ENCODE measurements at places on chromosomes 1 and 21.

DNA sequence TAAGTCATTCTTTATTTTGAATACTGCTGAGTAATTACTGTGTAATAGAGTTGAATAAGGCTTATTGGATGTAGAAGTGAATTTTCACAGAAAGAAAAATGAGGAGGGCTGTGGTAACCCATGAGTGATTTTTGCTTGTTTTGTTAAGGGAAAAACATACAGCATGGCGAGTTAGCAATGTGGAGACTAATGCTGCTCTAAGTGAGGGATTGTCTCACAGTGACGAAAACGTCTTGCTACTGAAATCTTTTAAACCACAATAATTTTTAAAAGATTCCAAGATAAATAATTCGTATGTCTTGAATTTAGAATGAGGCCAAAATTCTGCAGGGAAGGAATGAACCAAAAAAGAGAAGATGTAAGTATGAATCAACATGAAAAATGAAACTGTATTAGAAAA lies 16.2 kb upstream of the PLA2G4A start:
- DNase-seq = no peak

DNA sequence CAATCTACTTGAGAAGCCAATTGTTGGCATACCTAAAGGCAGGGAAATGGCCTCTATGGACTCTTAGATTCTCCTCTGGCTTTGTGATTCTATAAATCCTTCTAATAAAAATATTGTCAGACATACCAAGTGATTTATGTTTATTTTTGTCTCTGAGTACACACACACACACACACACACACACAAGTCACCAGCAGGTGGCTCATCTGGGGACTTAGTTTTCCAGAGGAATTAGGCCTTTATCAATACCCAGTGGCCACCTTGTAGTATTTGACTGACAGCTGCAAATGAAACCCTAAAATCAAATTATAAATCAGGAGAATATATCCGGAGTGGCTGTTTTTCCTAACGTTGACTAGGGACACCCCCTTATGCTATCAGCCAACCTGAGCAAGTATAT lies 258.5 kb downstream of the BRINP2 start:
- DNase-seq = no peak

DNA sequence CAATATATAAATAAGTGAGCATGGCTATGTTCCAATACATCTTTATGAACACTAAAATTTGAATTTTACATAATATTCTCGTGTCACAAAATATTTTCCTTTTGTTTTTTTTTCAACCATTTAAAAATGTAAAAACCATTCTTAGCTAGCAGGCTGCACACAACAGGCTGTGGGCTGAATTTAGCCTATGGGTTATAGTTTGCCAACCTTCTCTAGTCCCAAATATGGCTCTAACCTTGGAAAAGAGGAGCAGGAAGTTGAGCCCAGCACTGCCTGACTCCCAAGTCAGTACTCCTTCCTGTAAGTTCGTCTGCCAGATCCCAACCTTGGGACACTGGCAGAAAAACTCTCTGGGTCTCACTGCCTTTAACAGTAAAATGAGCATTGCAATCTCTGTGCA lies 13.4 kb downstream of the C1QB start:
- no peak for DNase-seq

DNA sequence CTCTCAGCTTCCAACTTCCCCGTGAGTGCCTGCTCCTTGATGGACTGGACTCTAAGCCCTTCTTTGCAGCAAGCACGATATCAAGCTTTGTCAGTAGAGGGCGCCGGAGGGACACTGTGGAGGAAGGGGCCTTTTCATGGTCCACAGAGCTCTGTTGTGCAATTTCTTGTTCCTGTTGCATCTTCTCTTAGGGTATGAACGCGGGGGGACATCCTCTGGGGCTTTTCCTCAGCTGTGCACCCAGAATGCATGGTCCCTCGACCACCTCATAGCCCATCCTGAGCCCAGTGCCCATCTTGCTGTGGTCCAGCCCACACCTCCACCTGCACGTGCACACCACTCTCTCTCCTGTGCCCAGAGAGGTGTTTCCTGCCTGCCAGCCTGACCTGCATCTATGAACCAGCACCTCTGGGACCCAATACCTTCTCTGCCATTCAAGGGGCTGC lies 556.8 kb downstream of the PTPRU start:
- peak; percentile 14 for DNase-seq

GRCh38 chr1:112247961-112248360 lies 148.1 kb upstream of the CTTNBP2NL start:
- no peak for DNase-seq

- peak; percentile 38 for DNase-seq
These were observed 1.4 kb downstream of the WDR26 start for GRCh38 chr1:224433041-224433691.

- DNase-seq = no peak
These were observed 97.8 kb downstream of the FMN2 start for GRCh38 chr1:240189386-240189989.

GRCh38 chr21:46226920-46227599 lies 1.5 kb downstream of the LSS start:
- no peak for DNase-seq

DNA sequence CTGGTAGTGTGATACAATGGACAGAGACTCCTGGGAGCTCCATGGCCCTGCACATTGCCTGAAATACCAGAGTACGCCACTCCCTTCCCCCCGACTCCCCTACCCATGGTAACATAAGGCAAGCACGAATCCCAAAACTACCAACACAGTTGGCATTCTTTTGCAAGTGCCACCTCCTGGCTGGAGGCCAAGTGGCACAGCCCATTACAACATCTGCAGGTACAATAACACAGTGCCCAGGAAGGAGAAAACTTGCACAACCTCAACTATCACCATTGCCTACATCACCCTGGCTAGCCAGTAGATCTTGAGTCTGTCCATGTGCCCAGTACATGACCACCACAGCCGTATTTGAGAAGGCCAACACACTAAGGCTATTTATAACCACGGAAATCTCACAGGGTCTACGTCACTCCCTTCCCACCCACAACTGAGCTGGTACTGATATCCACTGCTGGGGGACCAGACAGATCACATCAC lies 11.7 kb downstream of the ADAMTS1 start:
- peak; percentile 9 for DNase-seq

DNA sequence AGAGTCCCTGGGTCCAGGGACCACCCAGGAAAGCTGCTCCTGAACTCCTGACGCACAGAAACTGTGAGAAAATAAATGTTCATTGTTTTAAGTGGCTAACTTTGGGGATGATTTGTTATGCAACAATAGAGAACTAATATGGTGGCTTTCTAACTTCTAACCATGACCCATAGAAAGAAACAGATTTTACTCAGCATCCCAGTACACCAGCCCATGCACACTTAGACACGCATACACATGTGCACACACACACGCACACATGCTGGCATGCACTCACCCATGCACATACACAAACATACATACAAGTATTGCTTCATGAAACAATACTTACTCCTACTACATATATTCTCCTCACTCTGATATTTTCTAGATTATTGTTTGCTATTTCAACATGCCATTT lies 57.1 kb downstream of the NID1 start:
- DNase-seq = no peak

GRCh38 chr1:213714645-213715044 lies 273.1 kb upstream of the PROX1 start:
- DNase-seq = no peak

DNA sequence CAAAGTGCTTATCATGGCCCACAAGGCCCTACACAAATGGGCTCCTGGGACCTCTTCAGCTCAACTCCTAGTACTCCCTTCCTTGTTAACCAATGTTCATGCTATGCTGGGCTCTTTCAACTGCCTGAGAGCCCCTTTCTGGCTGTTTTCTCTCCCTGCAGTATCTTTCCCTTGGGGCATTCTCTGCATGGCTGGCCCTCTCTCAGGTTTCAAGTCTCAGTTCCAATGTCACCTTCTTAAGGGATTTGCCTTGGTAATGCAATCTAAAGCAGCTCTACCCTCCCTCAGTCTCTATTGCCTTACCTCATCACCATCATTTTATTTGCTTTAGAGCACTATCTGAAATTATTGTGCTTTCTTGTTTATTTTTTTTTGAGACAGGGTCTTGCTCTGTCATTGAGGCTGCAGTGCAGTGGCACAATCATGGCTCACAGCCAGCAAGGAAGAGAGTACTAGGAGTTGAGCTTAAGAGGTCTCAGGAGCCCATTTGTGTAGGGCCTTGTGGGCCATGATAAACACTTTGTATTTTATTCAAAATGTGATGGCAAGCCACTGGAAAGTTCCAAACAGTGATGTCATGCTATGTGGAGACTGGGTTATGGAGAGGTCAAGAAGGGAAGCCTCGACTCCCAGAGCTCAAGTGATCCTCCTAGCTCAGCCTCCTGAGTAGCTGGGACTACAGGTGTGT lies 63.4 kb upstream of the SRSF10 start:
- no peak for DNase-seq

DNA sequence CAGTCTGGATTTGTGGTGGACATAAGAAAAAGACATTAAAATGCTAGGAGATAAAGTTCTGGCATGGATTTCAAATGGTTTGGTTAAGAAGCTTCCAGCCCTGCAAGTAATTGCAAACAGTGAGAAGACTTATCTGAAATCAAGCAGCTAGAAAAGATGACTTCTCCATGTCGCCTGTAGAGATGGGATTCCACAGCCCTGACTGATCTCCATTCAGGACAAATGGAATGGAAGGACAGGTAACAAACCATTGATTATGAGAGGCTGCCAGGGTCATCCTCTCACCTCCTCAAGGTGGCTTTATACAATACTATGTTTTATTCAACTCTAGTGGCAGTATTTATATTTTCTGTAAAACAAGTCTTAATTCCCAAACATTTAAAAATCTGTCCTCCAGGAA lies 237.9 kb downstream of the HLX start:
- no peak for DNase-seq

DNA sequence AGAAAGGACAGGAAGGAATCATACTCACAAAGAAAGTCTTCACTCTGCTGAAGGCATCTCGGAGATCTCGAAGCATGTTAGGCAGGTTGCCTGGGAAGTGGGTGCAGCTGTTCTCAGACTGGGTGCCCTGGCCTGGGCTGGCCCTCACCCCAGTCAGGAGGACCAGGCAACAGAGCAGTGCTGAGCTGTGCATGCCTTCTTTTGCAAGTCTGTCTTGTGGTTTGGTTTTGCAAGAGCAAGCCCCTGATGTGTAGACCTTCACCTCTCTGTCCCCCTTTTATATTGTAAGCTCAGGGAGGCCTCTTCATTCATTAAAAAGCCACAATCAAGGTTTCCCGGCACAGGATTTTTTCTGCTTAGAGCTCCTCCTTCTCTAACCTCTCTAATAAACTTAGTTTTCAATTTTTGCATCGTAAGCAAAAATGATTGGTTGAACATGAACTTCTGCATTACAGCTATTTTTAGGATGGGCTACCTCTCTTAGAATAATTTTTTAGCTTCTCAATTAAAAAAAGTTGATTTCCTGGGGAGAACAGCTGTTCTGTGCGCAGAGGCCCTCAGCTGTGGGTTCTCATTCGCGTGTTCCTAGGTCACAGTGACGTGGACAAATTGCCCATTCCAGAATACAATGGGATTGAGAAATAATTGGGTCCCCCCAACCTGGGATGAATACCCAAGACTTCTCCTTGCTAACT lies at the start of gene IL10:
IL10 (minus strand) TSS at position 252 of the 695 bp plus-strand sequence; CDS start at position 193, 59 bp downstream.
- DNase-seq = no peak

GRCh38 chr1:229835226-229835625 lies 209.2 kb downstream of the URB2 start:
- DNase-seq = no peak

DNA sequence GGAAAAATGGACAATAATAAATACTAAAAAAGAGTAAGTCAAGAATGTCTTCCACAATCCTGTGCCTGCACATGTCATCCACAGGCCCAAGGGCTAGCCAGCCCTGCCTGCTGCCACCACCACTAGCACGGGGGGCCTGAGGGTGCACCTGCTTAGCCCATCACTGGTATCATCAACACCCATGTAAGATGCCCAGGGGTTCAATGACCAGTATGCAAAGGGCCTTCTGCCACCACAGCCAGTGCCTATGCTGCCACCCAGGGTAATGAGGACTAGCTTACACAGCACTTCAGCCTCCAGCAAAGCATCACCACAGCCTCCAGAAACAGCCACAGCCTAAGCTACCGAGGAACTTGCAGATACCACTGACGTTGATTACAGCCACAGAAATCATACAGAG lies 46.3 kb downstream of the POFUT2 start:
- no peak for DNase-seq

DNA sequence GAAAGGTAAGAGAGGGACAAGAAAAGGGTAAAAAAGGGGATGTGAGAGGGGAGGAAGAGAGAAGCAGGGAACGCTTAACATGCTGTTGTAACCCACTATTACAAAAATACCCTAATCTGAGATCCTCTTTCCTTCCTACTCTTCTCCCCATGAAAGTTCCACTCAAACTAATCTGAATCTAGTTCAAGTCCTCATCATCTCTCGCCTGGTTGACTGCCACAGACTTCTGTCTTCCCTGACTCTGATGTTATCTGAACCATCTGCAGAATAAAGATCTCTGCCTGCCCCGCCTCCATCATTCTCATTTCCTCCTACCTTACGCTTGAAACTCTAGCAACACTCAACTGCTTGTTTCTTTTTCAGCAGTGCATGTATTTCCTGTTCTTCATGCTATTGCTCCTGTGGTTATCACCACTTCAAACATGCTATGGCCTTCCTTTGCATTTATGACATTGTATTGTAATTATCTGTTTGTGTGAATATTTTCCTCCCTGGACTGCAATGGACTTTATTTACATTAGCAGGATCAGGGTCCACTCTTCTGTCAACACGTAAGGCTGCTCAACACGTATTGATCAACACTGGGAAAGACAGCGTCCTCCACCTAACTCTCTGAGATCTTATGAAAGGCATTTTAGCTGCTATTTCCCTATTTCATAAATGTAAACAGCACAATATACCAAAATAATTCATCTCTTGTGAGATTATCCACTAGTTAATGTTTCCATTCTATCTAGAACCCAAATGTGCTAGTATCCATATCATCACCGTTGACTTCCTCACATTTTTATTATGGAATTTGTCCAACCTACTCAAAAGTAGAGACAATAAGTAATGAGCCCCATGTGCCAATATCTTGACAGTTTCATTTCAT lies 215.5 kb upstream of the USP25 start:
- DNase-seq = peak; percentile 84

GRCh38 chr1:76826072-76826845 lies 41.0 kb upstream of the ST6GALNAC5 start:
- no peak for DNase-seq

DNA sequence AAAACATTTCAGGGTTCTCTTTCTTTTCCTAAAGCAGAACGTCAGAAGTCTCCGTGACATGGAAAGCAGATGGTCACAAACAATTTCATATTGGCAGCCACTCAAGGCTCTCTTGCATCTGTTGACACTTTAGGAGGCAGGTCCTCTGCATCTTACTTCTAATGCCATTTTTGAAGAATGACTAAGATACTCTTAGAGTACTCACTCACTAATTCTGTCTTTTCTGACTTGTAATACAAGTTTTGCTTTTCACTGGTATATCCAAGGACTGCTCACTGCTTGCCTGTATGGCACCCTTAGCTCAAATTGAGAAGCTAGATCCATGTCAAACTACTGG lies 68.3 kb downstream of the PRRX1 start:
- no peak for DNase-seq

- no peak for DNase-seq
These were observed 16.7 kb downstream of the CELA2B start for GRCh38 chr1:15492596-15492995.

DNA sequence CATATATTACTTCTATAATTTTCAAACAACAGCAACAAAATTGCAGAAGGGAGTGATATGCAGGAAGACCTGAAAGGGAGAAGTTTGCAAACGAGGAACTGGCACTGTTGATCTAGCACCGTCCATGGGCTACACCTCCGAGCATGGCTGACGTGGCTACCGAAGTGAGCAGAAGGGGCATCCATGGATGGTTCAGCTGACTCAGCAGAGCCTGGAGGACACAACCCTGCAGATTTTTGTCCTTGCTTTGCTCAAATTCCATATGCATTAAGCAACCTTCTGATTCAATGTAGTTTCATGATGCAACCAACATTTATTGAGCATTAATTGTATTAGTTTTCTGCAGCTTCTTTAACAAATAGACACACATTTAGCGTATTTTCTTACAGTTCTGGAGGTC lies 191.2 kb downstream of the C1orf94 start:
- DNase-seq = no peak

Data from CD8-positive, alpha-beta T cell (primary cell).